ENCODE measurements at places on chromosomes 3 and 15.

DNA sequence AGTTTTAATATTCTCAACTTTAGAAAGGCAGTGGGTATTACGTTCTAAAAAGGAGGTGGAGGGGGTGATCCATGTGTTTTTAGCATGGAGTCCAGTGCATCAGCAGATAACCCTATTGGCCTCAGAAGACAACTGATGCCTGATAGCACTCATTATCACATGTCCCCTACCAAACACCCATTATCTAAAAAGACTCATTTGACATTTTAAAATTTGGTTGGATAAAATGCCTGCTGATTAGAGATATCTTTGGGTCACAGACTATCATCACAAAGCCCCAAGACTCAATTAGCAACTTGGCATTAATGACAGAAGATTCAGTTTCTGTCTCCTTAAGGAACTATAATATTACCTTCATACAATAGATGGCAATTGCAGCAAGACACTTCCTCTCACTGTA lies 589.3 kb downstream of the RBMS3 start:
- no peak for DNase-seq

DNA sequence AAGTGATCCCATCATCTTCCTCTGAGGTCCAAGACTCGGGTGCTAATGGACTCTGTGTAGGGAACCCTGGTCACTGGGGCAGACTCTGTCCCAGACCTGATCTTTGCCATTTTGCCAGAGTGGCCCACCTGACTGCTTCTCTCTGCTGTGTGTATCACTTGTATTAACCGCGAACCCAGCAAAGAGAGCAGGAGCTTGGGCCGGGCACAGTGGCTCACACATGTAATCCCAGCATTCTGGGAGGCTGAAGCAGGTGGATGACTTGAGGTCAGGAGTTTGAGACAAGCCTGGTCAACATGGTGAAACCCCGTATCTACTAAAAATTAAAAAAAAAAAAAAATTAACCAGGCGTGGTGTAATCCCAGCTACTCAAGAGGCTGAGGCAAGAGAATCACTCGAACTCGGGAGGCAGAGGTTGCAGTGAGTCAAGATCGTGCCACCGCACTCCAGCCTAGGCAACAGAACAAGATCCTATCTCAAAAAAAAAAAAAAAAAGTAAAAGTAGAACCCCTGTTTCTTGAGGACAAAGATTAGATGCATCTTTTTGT lies 32.9 kb upstream of the CYP11A1 start:
- DNase-seq: no peak

DNA sequence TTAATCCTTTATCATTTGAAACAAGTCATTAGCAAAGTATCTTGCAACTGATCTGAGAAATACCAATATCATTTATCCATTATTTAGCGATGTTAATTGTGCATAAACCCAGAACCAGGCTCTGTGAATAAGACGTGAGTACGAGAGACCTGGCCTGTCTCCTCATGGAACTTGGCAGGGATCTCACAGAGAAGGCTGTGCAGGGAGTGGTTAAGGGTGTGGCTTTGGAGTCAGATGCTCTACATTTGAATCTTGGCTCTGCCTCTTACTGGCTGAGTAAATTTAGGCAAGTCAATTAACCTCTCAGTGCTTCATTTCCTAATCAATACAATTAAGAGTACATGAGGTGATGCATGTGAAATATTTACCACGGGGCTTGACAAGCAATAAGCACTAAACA lies 39.9 kb upstream of the TBL1XR1 start:
- no peak for DNase-seq

DNA sequence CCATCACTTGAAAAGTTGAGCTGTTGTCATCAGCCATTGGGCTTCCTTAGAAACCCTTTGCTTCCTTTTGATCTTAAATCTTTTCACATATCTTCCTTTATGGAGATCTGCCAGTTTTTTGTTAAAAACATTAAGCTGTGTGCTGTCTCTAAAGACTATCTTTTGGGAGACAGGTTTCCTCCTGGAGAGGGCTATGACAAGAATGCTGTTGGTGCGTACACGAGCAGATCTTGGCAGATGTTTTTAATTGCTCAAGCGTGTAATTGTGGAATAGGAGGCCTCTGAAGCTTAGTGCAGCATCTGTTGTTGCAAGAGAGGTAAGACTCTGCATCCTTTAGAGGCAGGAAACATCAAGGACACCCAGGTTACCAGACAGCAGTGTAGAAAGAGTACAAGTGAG lies 56.8 kb downstream of the PHLDB2 start:
- no peak for DNase-seq

DNA sequence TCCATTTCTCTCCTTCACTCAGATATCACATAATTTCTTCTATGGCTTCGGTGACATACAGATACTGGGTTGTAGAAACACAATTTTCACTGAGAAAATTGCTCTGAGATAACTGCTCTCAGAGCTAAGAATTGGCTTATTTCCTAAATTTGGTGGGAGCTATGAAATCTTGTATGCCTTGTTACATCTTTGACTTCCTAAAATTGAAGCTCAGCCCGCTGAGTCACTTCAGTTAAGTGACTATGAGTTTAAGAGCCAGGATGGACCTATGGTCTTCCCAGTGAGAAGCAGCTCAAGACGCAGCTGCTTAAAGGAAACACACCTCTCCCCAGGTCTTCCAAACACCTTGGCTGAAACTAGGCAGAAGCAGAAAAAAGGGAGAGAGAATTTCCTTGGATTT lies 56.4 kb downstream of the EFHB start:
- DNase-seq: no peak

DNA sequence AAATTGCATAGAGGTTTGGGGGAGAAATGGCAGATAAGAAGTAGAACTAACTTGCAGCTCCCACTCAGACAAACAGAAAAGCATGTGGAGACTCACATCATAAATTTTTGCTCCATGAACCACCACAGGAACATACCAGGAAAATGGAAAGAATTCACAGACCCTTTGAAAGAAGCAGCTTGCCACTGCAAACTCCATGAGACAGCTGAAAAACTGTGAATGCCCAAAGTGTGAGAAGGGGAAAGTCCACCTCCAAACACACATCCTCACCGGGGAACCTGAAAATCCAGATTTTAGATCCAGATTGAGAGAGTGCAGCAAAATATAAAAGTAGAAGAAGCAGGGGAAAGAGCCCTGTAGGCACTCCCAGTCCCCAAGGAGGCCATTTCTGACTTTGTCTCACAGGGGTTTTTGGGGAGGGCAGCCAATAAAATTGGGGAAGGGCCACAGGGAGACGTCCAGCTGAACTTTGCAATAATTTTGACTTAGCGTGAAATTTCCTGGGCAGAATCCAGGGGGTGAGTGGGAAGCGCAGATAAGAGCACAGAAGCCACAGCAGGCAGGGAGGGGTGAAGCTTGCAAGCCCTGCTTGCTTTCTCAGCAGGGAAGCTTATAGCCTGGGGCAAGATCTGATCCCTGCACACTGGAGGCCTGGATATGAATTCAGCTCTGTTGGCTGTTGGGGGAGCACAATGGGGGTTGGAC lies 183.4 kb upstream of the UBE2E2 start:
- DNase-seq: peak; percentile 47

GRCh38 chr3:123485551-123485950 lies 36.7 kb upstream of the ADCY5 start:
- no peak for DNase-seq

- DNase-seq: no peak
Measured at GRCh38 chr15:74723754-74724334, 1.5 kb downstream of the CYP1A1 start.

DNA sequence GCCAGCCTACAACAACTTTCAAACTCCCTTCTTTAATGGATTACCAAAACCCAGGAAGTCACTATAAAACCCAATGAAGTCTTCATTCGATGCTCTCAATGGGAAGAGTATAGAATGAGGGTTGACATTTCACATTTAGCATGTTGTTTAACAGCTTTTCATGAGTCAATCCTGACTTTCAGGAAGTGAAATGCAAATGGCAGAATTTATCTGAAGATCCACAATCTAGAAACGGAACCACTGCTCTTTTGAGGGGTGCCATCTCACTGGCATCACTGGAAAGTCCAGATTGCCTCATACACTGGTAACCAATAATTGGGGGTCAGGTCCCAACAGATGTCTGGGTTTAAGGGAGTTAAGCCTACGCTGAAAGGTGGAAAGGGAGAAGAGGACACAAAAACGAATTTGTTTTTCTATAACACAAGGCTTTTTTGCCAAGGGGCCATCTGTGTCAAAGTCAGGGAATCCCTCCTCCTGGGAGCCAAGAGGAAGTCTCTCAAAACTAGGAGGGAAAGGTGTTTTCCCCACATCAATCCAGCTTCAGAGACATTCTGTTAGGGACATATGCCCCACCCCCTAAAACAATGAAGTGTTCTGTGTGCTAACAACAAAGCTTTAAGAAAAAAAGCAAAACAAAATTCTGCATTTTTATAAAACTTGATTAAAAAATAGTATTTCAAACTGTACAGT lies 12.0 kb upstream of the ATP1B3 start:
- no peak for DNase-seq

- no peak for DNase-seq
Measured at GRCh38 chr15:70726753-70727152, 36.6 kb downstream of the UACA start.

- no peak for DNase-seq
Measured at GRCh38 chr15:62409466-62409865, 244.4 kb upstream of the C2CD4B start.

DNA sequence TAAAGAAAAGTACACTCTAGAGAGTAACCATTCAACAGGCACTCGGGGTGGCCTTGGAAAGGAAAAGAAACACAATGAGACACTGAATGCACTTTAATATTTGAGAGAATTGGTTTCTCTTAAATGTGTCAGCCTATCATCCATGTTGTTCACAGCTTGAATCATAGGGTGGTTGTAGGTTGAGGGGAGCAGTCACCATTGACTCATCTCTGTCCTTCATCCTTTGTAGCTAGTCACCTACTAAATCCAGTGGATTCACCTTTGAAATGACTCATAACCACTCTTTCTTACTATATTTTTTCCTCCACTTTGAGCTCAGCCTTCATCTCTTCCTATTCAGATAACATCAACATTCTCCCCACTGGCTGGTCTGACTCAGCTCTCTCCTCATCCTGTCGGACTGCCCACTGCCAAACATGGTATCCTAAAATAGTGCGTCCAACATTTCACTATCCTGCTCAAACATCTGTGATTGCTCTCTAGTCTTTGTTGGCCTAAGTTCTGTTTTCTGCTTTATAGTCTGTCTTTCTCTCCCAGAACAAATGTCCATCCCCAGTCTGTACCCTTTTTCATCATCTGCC lies 182.7 kb upstream of the GADL1 start:
- DNase-seq: peak; percentile 71

GRCh38 chr3:78347176-78347575 lies 1307.3 kb downstream of the ROBO2 start:
- no peak for DNase-seq

GRCh38 chr15:63626955-63627354 lies 29.8 kb downstream of the FBXL22 start:
- no peak for DNase-seq

GRCh38 chr3:101998256-101998926 lies 149.1 kb downstream of the NFKBIZ start:
- no peak for DNase-seq

GRCh38 chr3:83649692-83650091 lies 1309.1 kb upstream of the CADM2 start:
- no peak for DNase-seq

DNA sequence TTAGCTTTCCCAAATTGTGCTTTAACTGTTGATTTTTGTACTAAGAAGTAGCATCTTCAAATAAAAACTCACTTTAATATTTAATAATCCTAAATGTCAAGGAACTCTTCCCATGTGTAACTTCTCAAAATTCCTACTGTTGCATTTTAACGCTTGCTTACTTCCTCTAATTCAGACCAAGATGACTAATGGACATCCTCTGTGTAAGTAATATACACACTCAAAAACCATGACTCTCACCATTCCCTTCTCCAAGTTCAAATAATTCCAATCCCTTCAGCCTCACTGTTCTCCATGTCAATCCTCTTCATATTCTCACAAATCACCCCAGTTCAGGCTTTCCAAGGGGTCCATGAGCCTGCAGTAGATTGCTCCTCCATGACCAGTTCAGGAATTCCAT lies 13.0 kb downstream of the MRPL46 start:
- no peak for DNase-seq

- DNase-seq: no peak
Measured at GRCh38 chr3:72128921-72129320, 344.0 kb upstream of the PROK2 start.

GRCh38 chr3:115148142-115148790 lies 1.2 kb upstream of the ZBTB20 start:
- no peak for DNase-seq
